Globus pallidus (tissue), 1 donor: ENCODE measurements at places on chromosomes 6 and 20.

- no peak for DNase-seq
Measured at GRCh38 chr6:140311146-140311545, 936.7 kb upstream of the CITED2 start.

- DNase-seq = no peak
Measured at GRCh38 chr6:41637194-41638001, 870 bp upstream of the MDFI start.

DNA sequence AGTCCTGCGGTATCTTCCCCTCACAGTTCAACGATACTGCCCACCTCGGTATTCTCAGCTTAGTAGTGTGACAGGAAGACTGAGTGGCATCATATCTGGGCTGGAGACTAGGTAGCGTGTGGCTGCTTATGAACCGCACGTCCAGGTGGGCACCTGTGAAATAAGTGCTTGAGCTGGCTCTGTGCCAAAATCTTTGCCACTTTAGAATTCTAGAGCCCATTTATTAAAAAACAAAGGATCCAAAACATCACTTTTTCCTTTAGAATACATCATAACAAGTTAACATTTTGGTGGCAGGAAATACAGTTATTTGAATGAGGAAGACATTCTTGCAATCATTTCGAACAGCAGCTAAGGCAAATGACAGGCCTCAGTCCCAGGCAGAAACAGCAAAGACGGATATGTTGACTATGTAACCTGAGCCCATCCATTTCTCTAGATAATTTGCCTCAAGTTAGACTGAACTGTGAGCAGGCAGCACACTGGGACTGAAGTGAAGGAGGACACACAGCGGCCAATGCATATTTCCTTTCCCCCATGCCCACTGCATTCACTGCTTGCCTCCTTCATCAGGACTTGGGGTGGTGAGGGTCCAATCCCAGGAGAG, 136.6 kb downstream of the GMDS start:
- no peak for DNase-seq

DNA sequence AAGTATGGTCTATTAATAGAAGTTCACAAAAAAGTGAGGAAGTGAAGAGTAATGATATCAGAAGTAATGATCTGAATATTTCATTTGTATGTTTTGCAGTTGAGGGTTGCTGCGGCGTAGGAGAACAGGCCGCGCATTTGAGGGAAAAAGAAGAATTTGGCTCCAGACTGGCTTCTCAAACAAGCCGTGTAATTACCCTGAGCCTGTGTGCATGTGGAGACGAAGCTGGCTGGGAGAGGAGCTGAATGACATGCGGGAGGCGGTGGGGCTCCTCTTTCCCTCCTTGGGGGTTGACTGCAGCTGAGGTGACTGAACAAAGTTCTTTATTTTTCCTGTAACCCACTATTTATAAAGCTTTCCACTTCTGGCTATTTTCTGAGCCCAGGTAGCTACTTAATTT, 115.5 kb upstream of the AFDN start:
- no peak for DNase-seq

DNA sequence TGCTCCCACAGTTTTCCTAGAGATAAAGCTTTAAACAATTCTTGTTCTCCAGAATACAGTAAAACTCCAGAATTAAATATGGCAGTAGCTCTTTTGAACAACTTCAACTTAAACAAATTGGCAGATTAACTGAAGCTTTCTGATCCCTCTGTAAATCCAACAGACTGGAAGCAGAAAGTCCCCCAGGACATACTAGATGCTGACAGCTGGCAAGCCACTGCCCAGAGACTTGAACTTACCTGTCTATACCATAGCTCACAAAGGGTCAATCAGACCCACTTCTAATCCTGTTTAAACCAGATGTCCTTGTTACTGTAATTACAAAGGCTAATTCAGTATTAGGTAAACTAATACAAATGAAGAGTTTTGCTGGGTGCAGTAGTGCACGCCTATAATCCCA, 12.3 kb downstream of the GPLD1 start:
- DNase-seq = no peak

DNA sequence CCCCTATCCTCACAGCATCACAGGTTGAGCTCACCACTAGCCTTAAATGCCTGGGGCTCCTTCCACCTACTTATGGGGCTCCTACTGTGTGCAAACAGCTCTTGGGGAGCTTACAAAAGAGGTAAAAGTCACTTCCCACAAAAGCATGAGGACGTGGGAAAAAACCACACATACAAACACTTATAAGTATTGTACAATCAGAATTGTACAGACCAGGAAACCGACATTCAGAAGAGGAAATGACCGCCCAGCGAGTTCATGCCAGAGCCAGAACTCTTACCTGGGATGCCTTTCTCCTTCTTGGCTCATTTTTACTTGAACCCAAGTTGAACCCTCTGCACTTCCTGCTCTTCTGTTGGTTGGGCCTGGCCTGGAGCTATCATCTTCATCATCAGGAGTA, 6.3 kb upstream of the PPP1R16B start:
- no peak for DNase-seq

- peak; percentile 16 for DNase-seq
Measured at GRCh38 chr6:107115695-107116327, 496 bp upstream of the BEND3 start.

GRCh38 chr6:122789182-122790027, at the start of gene SMPDL3A:
Gene SMPDL3A (plus strand): TSS chr6:122789258. CDS start chr6:122789347, 89 bp downstream.
- peak; percentile 82 for DNase-seq

DNA sequence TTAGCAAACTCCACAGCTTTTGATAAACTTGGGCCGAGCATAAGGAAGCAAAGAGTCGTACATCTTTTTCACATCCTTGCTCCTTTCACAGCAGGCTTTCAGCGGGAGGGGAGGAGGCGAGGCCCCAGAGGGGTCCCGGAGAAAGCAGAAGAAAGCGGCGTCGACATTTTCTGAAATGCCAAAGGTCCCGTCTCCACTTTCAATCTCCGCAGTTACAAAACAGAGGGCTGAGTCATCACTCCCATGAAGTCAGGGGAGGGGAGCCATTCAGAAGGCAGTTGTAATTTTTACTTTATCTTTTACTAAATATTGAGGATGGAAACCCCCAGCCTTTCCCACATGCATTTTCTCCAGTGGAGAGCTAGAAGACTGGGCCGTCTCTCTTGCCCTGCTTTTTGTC, 174.2 kb upstream of the THBS2 start:
- DNase-seq = no peak

- DNase-seq = no peak
Measured at GRCh38 chr6:163414946-163415619, 565 bp downstream of the QKI start.

DNA sequence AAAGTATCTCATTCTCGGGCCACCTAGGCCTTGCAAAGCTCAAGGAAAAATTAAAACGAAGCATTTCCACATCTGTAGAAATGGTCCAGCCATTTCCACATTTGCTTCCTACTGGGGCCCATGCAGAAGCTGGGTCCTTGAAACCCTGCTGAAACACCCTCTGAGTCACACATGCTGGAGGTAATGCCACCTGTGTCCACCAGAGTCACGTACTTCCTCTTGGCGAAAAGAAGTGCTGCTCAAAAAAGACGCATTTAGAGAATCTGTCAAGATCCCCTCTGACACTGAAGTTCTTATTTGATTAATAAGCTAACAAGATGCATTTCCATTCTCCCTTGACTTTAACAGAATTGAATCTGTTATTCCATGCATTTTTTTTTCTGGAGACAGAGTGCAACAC, 423.2 kb downstream of the PREX1 start:
- no peak for DNase-seq

DNA sequence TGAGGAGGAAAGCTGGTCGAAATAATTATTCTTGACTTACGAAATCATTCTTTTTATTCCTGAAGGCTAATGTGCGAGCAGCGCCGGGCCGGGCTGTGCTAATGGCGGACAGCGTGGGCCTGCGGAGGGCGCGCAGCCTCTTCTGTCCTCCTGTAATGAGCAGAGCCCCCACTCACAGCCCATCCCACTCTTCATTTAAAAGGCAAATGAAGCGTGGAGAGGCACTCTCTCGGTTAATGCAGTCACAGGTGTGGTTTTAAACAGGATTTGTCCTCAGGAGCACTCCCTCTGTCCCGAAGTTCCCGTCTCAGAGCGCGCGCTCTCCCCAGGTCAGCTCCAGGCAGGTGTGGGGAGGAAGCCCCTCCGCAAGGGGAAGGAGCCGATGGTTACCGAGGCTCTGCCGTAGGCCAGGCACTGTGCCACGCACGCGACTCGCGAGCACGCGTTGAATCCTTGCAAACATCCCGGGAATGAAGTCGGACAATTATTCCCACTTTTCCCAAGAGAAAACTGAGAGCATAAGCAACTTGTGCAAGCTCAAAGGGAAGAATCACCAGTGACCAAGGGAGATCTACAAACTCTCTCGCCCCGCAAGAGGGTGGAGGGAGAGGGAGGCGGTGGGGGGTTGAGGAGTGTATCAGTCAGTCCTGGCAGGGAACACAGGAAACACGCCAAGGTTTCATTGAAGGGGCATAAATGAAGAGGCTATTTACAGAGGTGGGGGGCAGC, 35.5 kb upstream of the ZFAND3 start:
- DNase-seq = peak; percentile 19

GRCh38 chr6:42937548-42938427, 8.5 kb downstream of the CNPY3 start:
- DNase-seq = no peak

GRCh38 chr6:2852514-2852855, 10.8 kb upstream of the SERPINB1 start:
- no peak for DNase-seq

- no peak for DNase-seq
Measured at GRCh38 chr6:26199773-26200764, 112.8 kb downstream of the HFE start.

DNA sequence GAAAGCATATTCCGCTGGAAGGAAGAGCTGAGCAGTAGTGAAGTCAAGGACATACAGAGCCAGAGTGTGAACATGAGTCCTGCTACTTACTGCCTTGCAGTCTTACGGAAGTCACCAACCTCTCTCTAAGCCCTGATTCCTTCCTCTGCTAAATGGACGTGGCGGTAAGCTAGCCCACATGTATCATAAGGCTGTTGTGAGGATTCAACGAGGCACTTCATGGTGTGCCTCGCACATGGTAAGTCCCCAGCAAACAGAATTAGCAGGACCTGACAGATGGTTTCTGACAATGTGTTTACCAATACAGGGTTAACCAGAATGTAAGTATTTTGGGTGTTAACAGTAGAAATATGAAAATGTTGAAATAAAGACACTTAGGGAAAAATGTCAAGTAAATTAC, 93.2 kb downstream of the IRF4 start:
- no peak for DNase-seq

DNA sequence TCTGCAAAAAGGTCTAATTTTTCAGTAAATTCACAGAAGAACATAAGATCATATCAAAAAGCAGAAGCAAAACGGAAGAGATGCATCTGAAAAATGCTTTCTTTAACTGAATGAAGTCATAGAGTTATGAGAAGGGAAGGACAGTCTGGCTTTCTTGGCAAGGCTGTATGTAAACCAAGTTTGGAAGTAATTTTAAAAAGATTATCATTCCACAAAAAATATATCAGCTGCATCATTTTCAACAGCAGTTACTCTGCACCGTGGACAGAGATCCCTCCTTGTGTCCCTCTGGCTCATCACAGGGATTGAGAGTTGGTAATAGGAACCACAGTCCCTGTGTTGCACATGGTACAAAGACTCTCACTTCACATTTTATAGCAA, 258.5 kb downstream of the HIVEP2 start:
- DNase-seq = no peak

- DNase-seq = no peak
Measured at GRCh38 chr6:168349718-168350210, 30.2 kb upstream of the DACT2 start.

DNA sequence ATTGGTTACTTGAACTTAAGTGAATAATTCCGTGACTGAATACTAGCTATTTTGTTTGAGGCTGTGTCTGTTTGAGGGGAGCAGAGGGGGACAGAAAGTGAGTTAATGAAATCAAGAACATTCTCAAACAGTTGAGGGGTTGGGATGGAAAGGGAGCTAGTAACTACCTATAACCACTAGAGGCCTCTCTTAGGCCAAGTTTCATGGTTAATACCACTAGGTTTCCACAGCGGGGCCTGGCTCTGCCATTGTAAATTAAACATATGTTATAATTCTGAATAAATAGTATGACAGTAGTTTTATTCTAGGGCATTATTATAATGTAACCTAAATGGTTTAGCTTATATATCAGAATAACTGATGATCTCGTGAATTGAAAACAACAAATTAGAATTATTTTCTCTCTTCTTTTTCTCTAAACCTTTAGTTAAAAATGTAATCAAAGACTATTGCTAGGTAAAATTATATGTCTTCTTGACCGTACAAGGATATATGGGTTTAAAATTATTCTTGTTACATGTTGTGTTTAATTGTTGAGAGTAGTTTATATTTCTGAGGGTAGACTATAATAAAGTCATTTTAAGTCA, 108.1 kb downstream of the BCKDHB start:
- DNase-seq = peak; percentile 32

GRCh38 chr20:55561259-55561658, 444.1 kb downstream of the CBLN4 start:
- DNase-seq = no peak

- DNase-seq = no peak
Measured at GRCh38 chr6:132314432-132314831, 86.8 kb downstream of the MOXD1 start.

DNA sequence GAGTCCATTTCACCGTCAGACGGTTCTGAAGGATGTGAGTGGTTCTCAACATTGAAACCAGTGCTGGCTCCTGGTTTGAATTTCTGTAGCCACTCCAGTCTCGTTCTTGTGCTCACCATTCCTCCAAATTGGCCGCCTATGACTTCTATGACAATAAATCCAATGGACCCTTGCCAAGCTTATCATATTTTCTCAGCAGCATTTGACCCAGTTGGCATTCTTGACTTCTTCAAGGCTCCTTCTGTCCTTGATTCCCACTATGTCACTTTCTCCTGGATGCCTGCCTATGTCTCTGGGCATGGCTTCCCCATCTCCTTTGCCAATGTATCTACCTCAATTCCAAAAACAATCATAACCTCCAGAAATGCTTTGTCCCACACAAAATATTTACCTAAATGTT, 756.0 kb upstream of the NRSN1 start:
- no peak for DNase-seq

GRCh38 chr6:45469663-45470062, 91.9 kb upstream of the SUPT3H start:
- DNase-seq = no peak

GRCh38 chr20:56001106-56001785, 4.1 kb downstream of the CBLN4 start:
- no peak for DNase-seq

DNA sequence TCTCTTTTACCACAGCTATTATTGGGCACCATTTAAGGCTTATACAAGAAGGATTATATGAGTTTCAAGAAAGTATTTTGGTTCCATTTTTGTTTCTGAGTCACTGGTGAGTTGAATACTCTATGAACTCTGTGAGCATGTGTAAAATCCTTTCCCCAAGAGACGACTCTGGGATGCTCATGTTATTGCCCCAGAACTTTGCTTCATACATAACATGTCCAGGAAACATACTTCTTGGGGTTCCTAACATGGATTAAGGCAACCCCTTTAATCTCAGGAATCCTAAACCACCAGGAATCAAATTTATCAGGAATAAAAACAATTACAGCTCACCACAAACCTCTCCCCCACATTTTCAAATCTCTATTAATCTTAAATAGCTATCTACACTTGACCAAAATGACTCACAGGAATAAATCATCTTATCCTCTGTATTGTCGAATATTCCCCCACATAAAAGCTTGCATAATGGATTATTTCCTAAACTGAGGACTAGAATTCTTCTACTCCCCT, 117.5 kb upstream of the COL21A1 start:
- DNase-seq = no peak

- DNase-seq = no peak
Measured at GRCh38 chr20:54107600-54108325, 37.4 kb upstream of the BCAS1 start.
